ENCODE measurements at places on chromosomes 3 and 15.

- H3K4me3 ChIP-seq, result no peak overlapping the region
- no peak overlapping the region for H3K27ac ChIP-seq
- DNase-seq, result no peak
- no peaks in the 10 kb centered on the region for H3K27me3 ChIP-seq
- H3K36me3 ChIP-seq, result no peaks in the 10 kb centered on the region
- no peaks in the 10 kb centered on the region for H3K4me1 ChIP-seq
These were observed 36.0 kb downstream of the MNS1 start for GRCh38 chr15:56428821-56429458.

DNA sequence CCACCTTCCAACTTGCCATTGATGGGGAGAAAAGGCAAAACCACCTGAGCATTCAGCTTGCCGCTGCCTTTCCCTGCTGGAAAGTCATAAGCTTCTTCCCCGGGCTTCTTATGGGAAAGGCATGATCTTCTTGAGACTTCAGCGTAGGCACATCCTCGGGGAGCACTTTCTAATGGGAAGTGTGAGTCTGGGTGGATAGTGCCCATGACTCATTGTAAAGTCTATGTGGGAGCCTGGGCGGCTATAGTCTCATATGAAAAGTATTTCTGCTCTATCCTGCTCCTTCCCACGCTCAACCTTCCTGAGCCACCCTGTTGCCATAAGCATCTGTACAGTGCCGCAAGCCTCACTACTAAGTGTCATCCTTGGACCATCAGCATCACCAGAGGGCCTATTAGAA, 309.9 kb upstream of the THBS1 start:
- DNase-seq, result no peak
- H3K27ac ChIP-seq, result no peak overlapping the region
- no peaks in the 10 kb centered on the region for H3K36me3 ChIP-seq
- H3K4me3 ChIP-seq, result no peak overlapping the region
- no peaks in the 10 kb centered on the region for H3K27me3 ChIP-seq

GRCh38 chr3:138202945-138203701, 16.0 kb downstream of the ARMC8 start:
- H3K36me3 ChIP-seq, result no peaks in the 10 kb centered on the region
- H3K4me1 ChIP-seq, result no peaks in the 10 kb centered on the region
- no peak for DNase-seq
- H3K27me3 ChIP-seq, result no peaks in the 10 kb centered on the region

DNA sequence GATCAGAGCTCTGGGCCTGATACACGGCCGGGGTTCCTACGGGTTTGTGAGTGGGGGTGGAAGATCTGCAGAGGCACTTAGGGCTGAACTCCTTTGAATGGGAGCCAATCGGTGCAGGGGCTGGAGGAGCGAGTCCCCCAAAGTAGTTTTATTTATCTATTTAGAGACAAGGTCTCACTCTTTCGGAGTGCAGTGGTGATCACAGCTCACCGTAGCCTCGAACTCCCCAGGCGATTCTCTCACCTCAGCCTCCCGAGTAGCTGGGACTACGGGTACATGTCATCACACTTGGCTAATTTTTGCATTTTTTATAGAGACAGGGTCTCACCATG, 1.6 kb upstream of the CELSR3 start:
- H3K4me1 ChIP-seq, result no peaks in the 10 kb centered on the region
- no peaks in the 10 kb centered on the region for H3K36me3 ChIP-seq
- H3K4me3 ChIP-seq, result no peak overlapping the region
- H3K27ac ChIP-seq, result no peak overlapping the region

GRCh38 chr15:99132122-99132521, 27.2 kb downstream of the SYNM start:
- no peak overlapping the region for H3K4me3 ChIP-seq
- H3K27me3 ChIP-seq, result no peaks in the 10 kb centered on the region
- H3K27ac ChIP-seq, result no peak overlapping the region
- DNase-seq, result no peak
- no peaks in the 10 kb centered on the region for H3K4me1 ChIP-seq
